ENCODE measurements at places on chromosomes 12 and 14.

GRCh38 chr14:95043314-95043713 is 114.0 kb downstream of the DICER1 start:
- DNase-seq: no peak

DNA sequence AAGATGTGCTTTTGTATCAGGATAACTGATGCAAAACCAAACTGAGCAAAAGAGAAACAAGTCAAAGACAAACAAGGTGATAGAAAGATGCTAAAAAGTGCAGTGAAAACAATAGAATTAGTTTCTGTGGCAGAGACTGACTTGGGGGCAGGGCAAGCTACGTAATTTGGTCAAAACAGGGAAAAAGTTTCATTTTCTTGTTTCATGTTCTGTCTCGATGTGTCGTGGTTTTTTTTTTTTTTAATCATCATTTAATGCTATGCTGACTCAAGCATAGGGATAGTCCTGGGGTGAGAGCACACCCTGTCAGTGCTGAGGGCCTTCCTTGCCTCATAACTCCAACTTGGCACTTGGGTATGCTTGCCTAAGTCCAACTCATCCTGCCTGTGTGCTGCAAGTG is 144.1 kb upstream of the PTPRQ start:
- no peak for DNase-seq

GRCh38 chr14:21382095-21382494 is 1.7 kb downstream of the SUPT16H start:
- DNase-seq: no peak

- no peak for DNase-seq
Observed at GRCh38 chr14:32028599-32028998, 48.5 kb upstream of the ARHGAP5 start.

GRCh38 chr14:74784634-74785033 is 21.5 kb downstream of the YLPM1 start:
- no peak for DNase-seq

DNA sequence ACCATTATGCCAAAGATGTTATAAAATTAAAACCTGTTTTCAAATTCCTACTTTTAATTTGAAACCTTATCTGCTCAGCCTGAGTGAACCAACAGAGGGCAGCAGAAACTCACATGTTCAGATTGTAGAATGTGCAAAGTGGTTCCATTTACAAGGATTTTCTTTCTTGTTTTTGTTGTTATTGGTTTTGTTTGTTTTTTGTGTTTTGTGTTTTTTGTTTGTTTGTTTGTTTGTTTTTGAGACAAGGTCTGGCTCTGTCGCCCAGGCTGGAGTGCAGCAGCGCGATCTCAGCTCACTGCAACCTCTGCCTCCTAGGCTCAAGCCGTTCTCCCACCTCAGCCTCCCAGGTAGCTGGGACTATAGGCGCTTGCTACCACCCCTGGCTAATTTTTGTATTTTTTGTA is 22.8 kb upstream of the GARIN2 start:
- DNase-seq: peak; percentile 33

DNA sequence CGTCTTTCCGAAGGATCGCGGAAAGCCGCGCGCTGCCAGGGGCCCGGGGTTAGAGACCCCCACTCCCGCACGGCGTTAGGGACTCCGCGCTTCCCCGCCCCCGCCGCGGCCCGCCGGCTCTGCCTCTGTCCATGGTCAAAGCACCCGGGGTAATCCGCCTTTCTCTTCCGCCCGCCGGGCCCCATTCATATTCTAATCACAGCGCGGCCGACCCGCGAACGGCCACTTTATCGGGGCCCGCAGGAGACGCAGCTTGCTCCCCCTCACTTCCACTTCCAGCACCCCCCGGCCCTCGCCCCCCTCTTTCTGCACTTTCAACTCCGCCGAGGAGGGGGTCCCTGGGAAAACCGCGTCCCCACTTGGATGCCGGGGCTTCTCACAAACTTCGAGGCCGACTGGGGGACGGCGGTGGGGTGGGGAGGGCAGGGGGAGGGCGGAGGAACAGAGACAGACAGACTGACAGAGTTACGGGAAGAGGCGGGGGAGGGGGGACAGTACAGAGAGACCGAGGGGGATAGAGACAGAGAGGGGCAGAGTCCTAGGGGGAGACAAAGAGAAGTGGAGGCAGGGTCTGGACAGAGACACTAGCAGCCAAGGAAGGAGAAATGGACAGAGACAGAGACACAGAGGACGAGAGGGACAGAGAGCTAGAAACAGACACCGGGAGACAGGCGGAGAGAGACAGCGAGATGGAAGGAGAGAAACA is 1.1 kb upstream of the RFX4 start:
- DNase-seq: peak; percentile 56

DNA sequence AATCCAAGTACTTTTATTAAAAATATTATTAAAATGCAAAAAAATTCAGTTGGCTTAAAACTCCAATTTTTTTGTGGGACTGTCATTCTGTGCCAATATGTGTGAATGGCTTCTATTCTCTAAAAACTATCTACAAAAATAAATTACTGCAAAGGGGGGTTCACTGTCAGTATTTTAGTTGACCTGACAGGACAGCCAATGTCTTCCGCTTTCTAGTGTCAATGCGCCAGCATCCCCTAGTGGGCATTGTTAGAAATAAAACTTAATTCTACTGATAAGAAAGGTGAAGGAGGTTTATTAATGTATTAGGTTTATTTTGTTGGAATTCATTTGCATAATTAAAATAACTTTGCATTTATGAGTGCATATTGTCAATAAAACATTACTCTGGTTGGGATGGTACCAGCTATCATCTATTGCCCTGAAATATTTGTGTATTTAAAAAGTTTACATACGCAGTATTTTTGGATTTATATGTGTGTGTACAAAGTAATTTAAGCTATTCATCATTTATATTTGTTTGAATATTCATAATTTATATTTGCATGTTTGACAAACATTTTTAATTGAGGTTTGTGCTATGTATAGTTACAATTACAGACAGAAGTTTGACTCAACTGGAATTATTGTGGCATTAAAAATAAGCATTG is 527.2 kb downstream of the FLRT2 start:
- peak; percentile 76 for DNase-seq

DNA sequence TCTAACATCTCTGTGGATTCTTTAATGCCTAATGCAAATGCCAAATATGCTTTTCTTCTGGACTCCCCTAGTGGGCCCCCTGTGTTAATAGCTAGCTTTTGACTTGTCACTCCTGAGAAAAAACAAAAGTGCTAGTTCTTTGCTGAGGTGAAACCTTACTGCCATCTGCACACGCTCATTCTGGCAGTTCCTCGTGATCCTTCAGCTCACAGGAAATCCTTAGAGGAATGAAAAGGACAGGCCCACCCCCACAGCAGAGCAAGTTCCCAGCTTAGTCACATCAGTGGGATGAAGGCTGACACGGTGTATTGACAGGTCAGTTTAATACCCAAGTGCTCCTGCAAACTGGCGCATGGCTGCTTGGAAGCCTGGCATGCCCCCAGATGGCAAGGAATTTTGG is 165.1 kb upstream of the ATP2B1 start:
- DNase-seq: peak; percentile 35

DNA sequence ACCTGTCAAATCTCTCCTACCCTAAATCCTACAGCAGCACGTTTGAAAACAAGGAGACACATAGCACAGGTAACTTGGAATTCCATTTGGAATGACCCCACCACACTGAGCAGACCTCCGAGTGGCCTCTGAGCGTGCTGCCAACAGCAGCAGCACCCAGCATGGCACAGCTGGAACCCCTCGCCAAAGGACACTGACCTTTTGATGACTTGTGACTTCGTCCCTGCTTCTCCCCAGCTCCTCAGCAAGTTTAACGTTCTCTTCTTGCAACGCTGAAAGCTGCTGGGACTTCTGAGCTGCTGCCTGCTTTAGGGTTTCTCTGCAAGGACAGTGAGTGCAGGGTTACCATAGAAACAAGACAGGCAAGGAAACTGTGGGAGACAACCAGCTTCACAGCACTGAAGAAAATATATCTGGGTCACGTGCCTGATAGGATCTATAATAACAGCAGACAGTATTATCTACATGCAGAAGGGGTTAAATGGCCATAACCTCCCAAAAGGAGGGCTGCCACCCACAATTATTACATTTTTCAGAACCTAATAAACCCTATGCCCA is 43.3 kb upstream of the VPS33A start:
- peak; percentile 10 for DNase-seq

All from NCI-H69 (cell line).